ENCODE measurements at places on chromosomes 12 and 14.

- no peak for DNase-seq
Measured at GRCh38 chr14:99522457-99522891, 41.3 kb downstream of the CCNK start.

DNA sequence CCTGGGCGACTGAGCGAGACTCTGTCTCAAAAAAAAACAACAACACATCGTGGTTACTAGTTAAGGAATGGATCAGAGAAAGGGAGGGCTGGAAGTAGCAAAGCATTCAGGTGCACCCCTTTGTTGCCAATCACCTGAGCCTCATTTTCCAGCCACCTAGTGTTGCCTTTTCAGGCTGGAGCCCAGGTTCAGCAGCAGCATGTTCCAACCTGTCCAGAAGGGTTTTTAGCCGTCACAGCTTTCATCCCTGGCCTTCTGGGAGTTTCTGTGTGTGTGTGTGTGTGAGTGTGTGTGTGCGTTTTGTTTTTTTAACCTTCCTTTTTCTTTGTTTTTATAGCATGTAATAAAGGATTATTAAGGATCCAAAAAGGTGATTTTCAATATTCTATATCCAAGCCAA, 121.1 kb upstream of the ATF1 start:
- DNase-seq, result no peak

DNA sequence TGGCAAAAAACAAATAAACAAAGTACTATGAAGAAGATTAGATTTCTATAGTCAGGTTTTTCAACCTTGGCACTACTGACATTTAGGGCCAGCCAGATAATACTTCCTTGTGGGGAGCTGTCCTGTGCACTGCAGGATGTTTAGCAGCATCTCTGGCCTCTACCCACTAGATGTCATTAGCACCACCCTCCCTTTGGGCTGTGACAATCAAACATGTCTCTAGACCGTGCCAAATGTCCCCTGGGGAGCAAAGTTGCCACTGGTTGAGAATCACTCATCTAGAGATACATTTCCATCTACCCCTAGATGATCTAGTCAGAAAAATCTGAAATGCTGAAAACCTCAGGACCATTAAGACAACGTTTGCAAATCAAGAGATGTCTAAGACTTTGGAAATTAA, 29.9 kb downstream of the SRRM4 start:
- DNase-seq, result no peak

GRCh38 chr12:101775816-101776215, 36.6 kb upstream of the SYCP3 start:
- DNase-seq, result no peak

DNA sequence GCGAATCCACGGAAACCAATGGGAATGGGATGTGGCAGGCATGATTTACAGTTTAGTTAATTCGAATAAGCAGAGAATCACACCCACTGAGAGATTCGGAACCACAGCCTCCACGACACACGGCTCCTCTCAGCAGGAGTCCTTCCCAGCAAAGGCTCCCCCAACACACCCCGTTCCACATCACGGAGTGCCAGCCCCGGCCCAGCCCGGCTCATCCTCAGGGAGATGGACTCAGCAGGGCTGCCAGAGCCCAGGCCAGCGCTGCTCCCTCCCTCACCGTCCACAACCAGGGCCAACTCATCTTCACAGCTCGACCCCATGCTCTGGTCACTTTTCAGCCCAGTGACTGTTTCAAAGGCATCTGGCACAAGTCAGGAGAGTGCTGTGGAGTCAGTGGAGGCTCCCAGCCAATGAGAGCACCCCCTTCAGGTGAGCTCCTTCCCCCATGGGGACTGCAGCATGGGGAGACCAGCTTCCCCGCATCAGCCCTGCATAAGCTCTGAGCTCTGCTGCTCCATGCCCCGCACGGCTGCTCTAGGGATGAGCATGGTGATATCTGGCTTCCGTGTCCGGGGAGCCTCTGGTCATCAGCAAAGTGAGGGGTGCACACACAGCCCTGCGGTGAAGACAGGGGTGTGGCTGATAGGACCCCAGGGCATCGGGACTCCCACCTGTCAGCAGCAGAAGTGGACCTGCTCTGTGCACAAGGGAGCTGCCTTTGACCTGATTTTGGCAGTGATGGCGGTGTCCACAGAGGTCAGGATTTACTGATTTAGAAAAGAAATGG, 238.8 kb upstream of the SFSWAP start:
- DNase-seq, result no peak

DNA sequence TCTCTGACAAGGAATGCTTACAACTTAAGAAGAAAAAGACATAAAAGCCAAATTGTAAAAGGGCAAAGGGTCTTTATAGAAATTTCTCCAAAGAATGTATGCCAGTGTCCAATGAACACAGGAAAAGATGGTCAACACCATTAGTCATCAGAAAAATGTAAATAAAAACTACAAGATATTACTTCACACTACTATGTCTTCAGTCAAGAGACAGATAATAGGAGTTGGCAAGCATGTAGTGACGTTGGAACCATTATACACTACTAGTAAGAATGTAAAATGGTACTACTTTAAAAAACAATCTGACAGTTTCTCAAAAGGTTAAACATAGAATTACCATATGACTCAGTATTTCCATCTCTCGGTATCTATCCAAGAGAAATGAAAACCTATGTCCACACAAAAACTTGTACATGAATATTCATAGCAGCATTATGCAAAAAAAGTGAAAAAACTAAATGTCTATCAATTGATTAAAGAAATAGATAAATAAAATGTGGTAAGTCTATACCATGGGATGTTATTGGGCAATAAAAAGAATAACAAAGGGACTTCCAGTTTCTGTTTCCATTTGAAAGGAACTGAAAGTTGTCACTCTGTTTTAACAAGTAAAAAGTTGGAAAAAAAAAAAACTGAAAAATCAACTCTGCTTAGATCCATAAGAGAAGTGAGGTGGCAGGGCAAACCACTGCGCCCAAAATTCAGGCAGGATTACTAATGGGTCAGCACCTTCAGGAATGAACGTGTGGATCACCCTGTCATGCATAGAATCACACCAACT, 69.8 kb downstream of the ALG10B start:
- DNase-seq, result no peak

DNA sequence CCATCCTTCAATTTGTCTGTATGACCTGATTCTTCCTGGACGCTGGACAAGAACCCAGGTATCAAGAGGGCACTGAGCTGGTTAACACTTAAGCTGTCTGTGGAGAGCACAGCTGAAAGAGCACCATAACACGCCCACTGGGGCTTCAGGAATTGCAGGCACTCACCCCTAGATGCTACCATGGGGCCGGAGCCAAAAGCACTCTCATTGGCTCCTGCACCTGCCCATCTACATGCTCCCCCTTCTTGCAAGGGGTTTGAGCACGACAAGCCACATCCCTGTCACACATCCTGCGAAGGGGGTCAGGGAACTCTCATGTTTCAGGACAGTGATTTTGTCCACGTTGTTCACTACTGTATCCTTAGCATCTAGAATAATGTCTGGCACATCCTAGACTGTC, 35.1 kb upstream of the TBC1D15 start:
- DNase-seq, result no peak

GRCh38 chr12:25041006-25041741, 92.3 kb upstream of the BCAT1 start:
- DNase-seq, result no peak

GRCh38 chr12:84785951-84786350, 126.6 kb downstream of the SLC6A15 start:
- DNase-seq, result no peak

- no peak for DNase-seq
Measured at GRCh38 chr14:71061458-71061857, 154.2 kb downstream of the PCNX1 start.

All from Panc1 (cell line).